Smooth muscle cell of trachea (primary cell): ENCODE measurements at places on chromosomes 7 and 10. TPM values are rescaled to one million over a fixed set of nuclear protein-coding genes. Genes with fewer than 3 reads are reported as not detected.

Gene RAMP3
- 0.58 and 1.8 TPM in 2 replicates for total RNA-seq

Gene FRMD4A
- total RNA-seq = 14.1 and 15.9 TPM in 2 replicates

Gene DPP6
- not detected in 2 replicates for total RNA-seq

Gene ENTPD1
- 0.50 and 1.6 TPM in 2 replicates for total RNA-seq

Gene EIF4EBP2
- total RNA-seq = 31.6 and 34.2 TPM in 2 replicates

Gene EBLN1
- not detected in 2 replicates for total RNA-seq

Gene IQUB
- 0.83 and 1.2 TPM in 2 replicates for total RNA-seq

Gene UPK3B
- total RNA-seq = 0.44 TPM in 1 of 2 replicates, not detected in the other

Gene SEC31B
- total RNA-seq = 2.2 and 4.1 TPM in 2 replicates

Gene TMEM225B
- total RNA-seq = 0.29 and 0.50 TPM in 2 replicates

Gene PPIF
- total RNA-seq = 25.7 and 40.4 TPM in 2 replicates

Gene JAZF1
- total RNA-seq = 9.6 and 10.8 TPM in 2 replicates

Gene TUBB8
- total RNA-seq = 0.15 TPM in 1 of 2 replicates, not detected in the other

Gene ASB4
- not detected in 2 replicates for total RNA-seq

Gene LRCH4
- total RNA-seq = 20.5 and 21.2 TPM in 2 replicates

Gene CFAP58
- total RNA-seq = 0.58 and 0.83 TPM in 2 replicates

Gene CACNB2
- 1.2 and 1.6 TPM in 2 replicates for total RNA-seq

Gene ZNF853
- total RNA-seq = 0.15 and 1.5 TPM in 2 replicates

Gene TMEM139
- total RNA-seq = 0.50 TPM in 1 of 2 replicates, not detected in the other

Gene SDK1
- total RNA-seq = 1.5 and 22.8 TPM in 2 replicates

Gene CPA5
- total RNA-seq = 0.17 TPM in 1 of 2 replicates, not detected in the other

Gene GCK
- total RNA-seq = 1.5 and 2.2 TPM in 2 replicates

Gene FZD1
- 29.8 and 33.2 TPM in 2 replicates for total RNA-seq

Gene DPY19L1
- total RNA-seq = 26.6 and 29.4 TPM in 2 replicates

Gene CABCOCO1
- 0.33 and 1.7 TPM in 2 replicates for total RNA-seq
